ENCODE measurements at places on chromosomes 6 and 20.

GRCh38 chr20:15789079-15789478 is 784.2 kb downstream of the KIF16B start:
- DNase-seq, result no peak

- no peak for DNase-seq
These were observed 338.2 kb upstream of the PREP start for GRCh38 chr6:105740946-105741645.

- no peak for DNase-seq
These were observed 652.1 kb downstream of the HACE1 start for GRCh38 chr6:104207635-104208034.

GRCh38 chr20:62405981-62406513 is 1.0 kb downstream of the CABLES2 start:
- no peak for DNase-seq

- DNase-seq, result peak; percentile 55
These were observed 111.2 kb upstream of the MMS22L start for GRCh38 chr6:97394160-97394748.

DNA sequence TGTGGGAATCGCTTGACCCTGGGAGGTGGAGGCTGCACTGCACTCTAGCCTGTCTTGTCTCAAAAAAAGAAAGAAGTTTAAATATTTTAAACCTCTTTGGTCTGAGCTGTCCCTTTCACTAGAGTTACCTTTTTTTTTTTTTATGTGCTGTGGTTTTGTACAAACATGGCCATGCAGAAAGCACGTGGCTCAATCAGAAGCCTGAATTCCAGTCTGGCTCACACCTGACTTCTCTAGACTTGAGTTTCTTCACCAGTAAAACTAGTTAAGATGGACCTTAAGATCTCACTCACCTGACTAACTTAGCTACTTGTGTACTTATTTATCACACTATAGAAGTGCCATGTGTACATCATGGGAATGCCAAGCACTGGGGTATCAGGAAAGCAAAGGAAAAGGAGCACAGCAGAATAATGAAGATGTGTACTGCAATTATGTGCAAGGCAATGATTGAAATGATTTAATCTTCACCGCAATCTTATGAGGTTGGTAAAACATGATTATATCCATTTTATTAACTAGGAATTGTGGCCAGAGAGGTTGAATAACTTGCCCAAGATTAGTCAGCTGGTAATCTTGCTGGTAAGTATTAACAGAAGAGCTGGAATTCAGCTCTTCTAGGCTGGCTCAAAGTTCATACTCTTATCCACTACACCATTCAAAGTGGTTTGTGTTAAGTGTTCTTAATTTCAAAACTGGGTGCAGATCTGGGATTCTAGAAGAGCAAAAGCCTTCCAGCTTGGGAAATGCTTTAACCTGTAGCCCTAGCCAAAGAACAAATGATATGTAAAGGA is 10.7 kb downstream of the HMGN3 start:
- no peak for DNase-seq

GRCh38 chr6:63792736-63793464 is 157.3 kb downstream of the PHF3 start:
- no peak for DNase-seq

GRCh38 chr6:5680095-5680494 is 326.6 kb downstream of the NRN1 start:
- no peak for DNase-seq

DNA sequence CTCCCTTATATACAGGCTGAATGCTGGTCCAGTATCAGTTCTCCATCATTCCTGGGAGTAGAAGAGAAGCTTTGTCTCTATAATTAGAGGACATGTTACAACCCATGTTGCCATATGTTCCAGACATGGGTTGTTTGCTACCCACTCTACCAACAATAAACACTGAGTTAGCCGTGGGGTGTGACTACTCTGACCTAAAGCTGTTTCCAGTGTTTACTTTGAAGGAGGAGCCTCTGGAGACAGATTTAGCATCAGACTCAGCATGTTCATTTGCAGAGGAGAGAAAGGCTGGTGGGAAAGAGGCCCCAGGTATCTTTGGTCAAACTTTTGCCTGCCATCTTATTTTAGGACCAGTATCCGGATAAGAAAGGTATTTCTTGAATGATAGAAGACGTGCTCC is 157.9 kb upstream of the SNX9 start:
- no peak for DNase-seq

DNA sequence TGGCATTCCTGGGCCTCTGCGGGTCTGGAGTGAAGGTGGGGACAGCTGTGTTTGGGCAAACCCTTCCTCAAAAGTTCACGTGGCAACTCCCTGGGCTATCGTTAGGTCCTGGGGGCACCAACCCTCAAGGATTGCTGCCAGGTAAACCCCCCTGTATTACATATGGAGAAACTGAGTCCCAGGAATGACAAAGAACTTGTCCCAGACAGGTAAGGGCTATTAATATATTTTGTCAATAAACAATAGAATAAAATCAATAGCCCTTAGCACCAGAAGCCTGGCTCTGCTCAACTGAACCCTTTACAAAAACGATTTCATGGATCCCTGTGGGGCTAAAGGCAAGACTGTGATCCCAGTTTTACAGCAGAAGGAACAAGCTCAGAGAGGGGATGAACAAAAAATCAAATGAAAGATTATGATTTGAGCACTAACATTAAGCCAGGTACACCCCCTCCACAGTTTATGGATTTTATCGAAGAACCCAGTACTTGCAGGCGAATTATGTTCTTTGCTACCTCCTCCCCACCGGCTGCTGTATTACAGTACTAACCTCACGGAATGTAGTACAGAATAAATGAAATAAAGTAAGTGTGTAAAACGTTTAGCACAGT is 2.7 kb downstream of the ID1 start:
- DNase-seq, result no peak

DNA sequence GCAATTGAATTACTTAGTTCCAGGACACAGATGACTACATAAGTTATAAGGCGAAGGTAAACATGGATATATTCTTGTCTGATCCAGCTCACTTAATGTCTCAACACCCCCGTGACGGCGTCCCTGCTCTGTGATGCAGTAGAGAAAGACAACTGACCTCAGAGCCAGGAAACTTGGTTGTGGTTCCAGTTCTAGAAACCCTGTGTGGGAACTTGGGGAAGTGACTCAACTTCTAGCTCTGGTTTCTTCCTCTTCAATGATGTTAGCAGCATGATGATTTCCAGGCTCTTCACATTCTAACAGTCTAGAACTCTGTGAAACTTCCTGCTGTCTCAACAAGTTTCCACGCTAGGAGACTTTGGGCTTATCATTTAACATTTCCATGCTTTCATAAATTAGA is 18.4 kb downstream of the LAMA4 start:
- no peak for DNase-seq

DNA sequence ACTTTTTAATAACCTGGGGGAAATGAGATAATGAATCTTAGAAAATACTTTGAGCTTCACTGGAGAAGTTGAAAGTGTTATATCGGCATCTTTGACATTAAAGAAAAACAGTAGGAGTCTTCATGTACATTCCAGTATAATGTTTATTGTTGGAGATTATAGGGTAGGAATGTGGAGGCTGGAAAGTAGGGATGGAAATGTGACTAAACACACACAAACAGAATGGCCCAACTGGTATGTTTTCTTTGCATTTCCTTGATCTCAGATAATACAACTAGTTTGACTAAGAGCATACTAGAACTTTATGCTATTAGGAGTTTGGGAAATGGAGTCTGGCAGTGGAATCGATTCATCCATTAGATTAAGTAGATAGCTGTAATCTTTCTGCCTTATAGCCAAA is 10.1 kb upstream of the BAG2 start:
- no peak for DNase-seq
